Left cardiac atrium (tissue), 4 donors: ENCODE measurements at places on chromosomes 5 and 9. TPM values are rescaled to one million over a fixed set of nuclear protein-coding genes. Genes with fewer than 3 reads are reported as not detected.

CCNJL gene
- 5.5 TPM for total RNA-seq

CCDC192 gene
- not detected for total RNA-seq

TRIM7 gene
- total RNA-seq: 5.9 TPM

PHAX gene
- 30.3 TPM for total RNA-seq

CYSRT1 gene
- total RNA-seq: not detected

LCN6 gene
- 51.8 TPM for total RNA-seq

LCN1 gene
- 2.0 TPM for total RNA-seq

MUSK gene
- 2.8 TPM for total RNA-seq

C9orf153 gene
- total RNA-seq: 0.31 TPM

EDIL3 gene
- 3.1 TPM for total RNA-seq

CNTFR gene
- total RNA-seq: 21.3 TPM

FOXD4 gene
- not detected for total RNA-seq

TNFSF8 gene
- total RNA-seq: 0.91 TPM

IDNK gene
- 3.5 TPM for total RNA-seq

FST gene
- total RNA-seq: 2.0 TPM

TRIM36 gene
- total RNA-seq: 0.80 TPM

SH3PXD2B gene
- total RNA-seq: 10.0 TPM
